Fibroblast of skin of back (primary cell): ENCODE measurements at places on chromosomes 7 and 10.

DNA sequence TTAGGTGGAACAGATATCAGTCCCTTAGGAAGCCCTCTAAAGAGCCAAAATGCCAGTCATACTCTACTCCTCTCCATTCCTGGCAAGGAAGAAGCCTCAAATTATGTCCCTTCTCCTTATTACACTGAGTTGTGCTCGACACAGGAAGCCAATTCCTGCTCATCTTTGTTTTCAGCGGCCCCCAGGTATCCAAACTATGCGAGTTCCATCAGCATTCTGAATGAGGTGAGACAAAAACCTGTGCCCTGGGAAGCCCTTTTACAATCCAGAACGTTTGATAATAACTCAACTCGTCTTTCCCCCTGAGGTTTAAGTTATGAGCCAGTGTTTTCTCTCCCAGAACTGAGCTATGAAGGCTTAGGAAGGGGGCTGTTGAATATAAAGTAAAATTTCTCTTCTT is 580.5 kb downstream of the NXPH1 start:
- no peak for DNase-seq

- DNase-seq = no peak
These were observed 15.2 kb downstream of the YKT6 start for GRCh38 chr7:44216019-44216418.

GRCh38 chr10:35696392-35697287 is 54.5 kb upstream of the FZD8 start:
- DNase-seq = no peak

- DNase-seq = no peak
These were observed 93.3 kb upstream of the GDF10 start for GRCh38 chr10:47206449-47207280.

DNA sequence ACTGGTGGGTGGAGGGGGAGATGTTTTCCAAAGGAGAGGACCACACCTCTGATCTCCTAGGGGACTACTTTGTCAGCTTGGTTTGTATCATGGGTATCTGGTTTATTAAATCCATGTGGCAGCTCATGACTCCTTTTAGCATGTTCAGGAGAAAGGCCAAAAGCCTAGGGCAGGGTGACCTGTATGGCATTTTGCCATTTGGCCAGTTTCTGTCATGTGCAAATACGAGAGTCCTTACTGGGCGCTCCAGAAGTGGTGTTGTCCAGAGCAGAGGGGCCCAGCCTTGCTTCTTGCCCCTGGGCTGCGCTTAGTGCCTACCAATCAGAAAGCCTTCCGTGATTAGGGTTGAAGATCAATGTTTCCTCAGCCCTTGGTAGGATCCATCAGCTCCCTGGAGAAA is 31.0 kb downstream of the ADRA2A start:
- no peak for DNase-seq
